ENCODE measurements at places on chromosomes 5 and 9.

DNA sequence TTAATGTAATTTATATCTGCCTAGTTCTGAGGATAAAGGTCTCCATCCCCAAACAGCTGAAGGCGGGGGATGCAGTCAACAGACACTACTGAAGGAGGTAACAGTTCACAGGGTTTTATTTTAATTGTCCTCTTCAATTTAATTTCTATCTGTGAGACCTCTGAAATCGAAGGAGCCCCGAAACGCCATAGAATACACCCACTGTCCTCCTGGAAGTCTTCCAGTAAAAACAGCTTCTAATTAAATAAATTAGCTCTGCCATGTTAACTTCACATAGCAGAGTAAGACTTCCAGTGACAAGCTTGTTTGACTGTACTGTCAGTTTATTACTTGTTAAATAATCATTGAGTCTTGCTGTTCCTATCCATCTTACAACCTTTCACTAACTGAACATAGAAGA is 193.5 kb downstream of the SEC61B start:
- DNase-seq, result no peak

DNA sequence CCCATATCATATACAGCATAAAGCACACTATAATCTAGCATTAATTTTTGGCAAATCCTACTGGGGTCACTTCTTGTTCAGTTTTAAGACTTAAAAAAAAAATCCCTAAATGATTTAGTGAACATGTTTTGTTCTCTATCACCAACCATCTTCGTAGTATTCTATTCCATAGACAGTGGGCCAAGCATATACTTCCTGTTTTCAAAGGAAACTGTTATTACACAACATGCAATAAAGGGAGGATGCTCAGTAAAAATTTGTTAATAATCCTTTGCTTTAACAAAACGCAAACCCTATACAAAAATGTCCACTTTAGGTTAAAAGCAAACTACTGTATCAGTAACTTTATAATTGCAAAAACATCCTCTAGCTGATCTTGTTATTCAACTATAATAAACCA is 13.0 kb downstream of the CCNH start:
- DNase-seq, result no peak

DNA sequence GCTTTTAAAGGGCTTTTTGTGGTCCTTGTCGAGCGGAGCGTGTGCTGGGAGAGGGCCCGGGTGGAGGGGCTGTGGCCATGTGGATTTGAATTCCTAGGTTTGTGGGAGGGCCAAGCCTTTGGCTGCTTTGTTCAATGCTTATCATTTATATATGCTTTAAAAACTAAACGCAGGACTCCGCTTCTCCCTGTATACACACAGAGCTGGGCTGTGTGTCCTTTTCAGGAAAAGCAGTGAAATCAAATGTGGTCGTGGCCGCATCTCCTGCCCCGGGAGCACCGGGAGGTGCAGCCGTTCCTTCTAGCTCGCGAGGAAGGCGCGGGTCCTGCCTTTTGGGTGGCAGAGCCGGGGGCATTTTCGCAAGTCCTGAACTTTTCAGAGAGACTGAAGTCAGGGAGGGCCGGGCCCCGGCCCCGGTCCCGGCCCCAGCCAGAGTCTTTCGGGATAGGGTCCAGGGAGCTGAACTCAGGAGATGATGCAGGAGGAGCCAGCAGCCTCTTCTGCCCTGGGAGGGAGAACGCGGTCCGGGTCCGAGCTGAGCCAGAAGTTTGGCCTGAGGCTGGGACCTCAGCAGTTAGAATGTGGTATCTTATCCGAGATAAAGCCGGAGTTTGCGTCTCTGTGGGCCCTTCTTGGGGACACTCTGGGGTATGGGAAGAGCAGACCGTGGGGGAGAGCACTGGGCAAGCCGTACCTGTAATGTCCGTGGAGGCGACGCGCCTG is 158.8 kb downstream of the C9orf152 start:
- no peak for DNase-seq

DNA sequence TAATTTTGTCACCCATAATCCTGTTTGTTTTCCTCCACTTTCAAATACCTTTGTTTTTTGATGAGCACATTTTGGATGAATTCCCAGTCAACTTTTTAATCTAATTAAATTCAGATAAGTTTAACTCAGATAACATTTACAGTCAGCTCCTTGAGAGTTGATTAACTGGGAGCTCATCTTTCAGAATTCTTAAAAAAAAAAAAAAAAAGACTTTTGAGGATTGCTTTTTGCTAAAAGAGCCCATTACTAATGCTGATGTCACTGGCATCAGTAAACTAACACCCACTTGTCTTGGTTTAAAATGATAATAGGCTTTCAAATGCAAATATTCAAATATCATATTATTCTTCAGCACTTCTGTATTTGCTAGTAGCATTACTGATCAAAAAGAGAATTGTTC is 47.1 kb upstream of the NFIB start:
- DNase-seq, result no peak

DNA sequence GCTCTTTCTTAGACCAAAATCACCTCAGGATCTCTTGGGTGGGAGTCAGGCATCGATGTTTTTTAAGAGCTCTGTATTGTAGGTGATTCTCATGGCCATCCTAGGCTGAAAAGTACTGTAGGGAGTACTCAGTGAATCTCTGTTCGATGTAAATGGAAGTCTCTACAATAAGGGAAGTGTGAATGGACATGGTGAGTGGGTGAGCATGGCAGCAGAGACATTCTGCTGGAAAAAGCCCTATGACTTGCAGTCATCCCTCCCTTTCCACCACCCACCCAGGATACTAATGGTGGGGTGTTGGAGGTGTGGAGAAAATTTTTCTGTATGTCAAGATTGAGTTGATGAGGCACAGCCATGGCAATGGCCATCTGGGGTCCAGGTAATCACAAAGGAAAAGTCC is 30.9 kb downstream of the ZNF366 start:
- no peak for DNase-seq

- DNase-seq, result no peak
Observed at GRCh38 chr5:91158011-91158410, 225.1 kb downstream of the ARRDC3 start.

GRCh38 chr5:97102010-97102470 is 40.4 kb downstream of the LIX1 start:
- no peak for DNase-seq

GRCh38 chr9:121640076-121640475 is 11.4 kb upstream of the DAB2IP start:
- no peak for DNase-seq

DNA sequence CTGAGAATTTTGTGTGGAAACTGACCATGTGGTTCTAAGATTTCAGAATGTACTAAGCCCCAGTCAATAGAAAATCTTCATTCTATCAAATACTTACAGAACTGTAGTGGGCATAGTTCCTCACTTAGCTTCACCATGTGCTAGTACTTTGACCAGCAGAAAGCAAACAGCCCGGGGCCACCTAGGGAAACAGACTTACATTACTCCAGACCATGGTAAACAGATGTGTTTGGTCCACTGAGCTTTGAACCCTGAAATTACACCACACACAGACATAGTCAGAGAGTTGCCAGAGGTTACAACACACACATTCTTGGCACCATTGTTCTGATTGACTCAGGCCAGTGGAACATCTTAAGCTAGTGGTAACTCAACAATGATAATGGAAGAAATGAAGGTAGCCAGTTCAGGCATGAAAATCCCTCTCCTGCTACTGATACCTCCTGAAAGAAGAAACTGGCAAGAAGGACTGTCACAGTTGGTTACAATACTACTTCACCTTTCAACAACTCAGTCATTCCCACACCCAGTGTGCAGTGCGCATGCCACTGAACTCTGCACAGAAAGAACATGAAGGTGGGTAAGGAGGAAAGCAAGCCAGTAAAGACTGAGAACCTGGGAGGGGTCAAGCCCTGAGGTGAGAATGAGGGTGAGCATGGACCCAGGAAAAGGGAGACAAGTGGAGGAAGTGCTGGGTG is 18.7 kb upstream of the LECT2 start:
- no peak for DNase-seq

DNA sequence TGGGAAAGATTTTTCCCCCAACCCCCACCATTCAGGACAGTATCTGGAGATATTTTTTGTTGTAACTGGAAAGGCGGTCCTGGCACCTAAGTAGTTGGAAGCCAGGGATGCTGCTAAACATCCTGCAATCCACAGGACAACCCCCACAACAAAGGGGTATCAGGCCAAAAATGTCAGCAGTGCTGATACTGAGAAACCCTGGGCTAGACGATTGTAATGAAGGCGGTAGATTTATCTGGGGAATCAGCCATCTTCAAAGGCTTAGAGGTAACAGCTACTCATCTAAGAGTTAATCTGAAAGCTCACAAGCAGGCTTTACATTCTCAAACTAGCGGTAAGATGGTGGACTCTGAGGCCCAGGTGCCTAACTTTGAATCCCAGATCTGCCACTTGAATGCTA is 59.0 kb upstream of the NMUR2 start:
- no peak for DNase-seq

- DNase-seq, result no peak
Observed at GRCh38 chr9:130332384-130332926, 66.9 kb downstream of the HMCN2 start.

DNA sequence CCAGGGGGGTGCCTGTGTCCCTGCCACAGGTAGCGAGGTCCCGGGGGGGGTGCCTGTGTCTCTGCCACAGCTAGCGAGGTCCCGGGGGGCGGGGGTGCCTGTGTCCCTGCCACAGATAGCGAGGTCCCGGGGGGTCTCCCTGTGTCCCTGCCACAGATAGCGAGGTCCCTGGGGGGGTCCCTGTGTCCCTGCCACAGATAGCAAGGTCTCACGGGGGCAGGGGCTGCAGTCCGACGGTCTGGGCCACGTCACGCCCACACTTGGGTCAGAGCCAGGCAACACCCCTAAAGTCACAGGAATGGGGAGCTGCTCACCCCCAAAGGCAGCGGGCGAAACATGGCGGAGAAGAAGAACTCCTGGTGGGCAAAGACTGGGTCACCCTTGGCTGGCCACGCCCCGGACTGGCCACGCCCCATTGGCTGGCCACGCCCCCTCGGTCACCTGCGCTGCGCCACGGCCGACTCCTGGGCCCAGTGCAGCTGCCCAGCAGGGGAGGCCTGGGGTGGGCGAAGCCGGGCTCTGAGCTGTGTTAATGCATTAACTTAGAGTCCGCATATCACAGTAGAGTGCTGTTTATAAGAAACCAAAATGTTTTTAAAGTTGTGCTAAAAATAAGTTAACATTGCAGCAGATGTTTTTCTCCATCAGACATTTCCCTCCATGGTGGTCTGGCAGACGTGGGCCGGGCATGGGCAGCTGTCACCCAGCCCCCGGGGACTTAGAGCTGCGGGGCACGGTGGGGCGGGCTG is 7.0 kb downstream of the NOXA1 start:
- DNase-seq, result no peak

GRCh38 chr9:108399851-108400250 is 455.9 kb downstream of the ACTL7B start:
- no peak for DNase-seq

- DNase-seq, result no peak
Observed at GRCh38 chr5:153135411-153135810, 355.1 kb upstream of the GRIA1 start.

- DNase-seq, result no peak
Observed at GRCh38 chr5:154274828-154275185, 84.3 kb downstream of the GALNT10 start.

GRCh38 chr5:108415726-108416125 is 33.8 kb upstream of the FBXL17 start:
- no peak for DNase-seq

DNA sequence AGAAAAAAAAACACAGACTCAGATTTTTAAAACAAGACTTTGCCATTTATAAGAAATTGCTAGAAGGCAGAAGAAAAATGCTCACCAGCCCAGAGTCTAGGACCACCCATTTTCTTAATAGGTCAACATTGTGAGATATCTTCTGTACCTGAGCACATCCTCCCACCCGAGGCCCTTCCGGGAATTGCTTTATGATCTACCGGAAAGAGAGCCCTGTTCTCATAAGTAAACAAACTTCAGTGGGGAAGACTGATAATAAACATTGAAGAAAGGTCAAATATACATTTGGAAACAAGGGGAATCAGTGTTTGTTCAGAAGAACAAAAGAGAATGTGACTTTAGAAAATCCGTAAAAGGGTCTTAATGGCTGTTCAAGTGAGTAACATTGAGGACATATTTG is 44.4 kb downstream of the PRKACG start:
- no peak for DNase-seq

DNA sequence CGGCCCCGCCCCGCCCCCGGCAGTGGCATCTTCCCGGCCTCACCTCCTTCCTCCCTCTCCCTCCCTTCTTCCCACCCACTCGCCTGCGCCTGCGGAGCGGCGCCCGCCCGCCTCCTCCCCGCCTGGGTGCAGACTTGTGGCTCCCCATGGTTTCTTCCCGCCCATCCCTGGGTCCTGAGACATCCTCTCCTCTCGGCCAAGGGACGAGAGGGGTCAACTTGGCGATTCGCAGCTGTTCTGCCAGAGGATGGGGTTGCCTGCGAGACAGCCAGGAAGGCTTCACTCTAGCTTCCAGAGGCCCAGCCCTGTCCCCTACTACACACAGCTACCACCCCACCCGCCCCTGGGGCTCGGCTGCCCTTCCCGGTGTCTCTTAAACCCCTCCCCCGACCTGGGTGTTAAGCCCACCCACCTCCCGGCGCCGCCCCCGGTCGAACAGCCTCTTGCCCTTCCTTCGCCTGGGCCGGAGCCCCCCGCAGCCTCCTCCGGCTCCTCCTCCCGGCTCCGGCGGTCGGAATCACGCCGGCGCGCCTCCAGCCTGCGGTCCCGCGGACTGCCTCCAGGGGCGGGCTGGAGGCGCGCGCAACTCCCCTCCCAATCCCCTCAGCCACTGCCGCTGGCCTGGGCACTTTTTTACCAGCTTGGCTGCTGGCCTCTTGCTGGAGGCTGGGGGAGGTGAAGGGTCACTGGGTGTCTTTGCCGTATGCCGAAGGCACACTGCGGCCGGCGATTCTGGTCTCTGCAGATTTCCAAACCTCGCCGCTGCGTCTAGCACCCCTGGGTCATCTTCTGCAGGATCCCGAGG is 1.9 kb downstream of the JADE2 start:
- peak; percentile 57 for DNase-seq

DNA sequence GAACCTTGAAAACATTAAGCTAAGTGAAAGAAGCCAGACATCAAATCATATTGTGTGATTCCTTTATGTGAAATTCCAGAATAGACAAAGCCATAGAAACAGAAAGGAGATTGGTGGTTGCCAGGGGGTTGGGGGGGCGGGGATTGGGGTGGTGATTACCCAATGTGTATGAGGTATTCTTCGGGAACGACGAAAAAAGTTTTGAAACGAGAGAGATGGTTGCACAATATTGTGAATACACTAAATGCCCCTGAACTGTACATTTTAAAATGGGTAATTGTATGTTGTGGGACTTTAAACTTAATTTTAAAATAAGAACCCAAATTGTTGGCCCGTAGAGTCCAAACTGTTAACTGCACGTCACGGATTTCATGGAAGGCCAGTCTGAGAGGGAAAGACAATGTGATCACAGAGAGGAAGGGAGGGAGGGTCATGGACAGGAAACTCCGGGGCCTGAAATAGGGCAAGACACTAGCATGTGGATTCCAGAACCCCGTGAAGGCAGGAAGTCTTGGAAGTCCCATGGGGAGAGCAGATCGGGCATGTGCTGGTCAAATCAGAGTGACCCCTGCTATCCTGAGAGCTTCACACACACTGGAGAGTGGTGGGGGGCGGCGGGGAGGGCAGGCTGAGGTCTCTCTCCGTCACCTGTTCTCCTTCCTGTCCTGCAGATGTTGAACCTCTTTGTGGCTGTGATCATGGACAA is 218.4 kb downstream of the CACNA1B start:
- no peak for DNase-seq

- DNase-seq, result no peak
Observed at GRCh38 chr9:84621811-84622210, 47.7 kb upstream of the NTRK2 start.
